Kidney tubule cell (primary cell): ENCODE measurements at places on chromosomes 3 and 15.

GRCh38 chr3:157639756-157640426 lies 136.7 kb upstream of the VEPH1 start:
- no peak for DNase-seq

GRCh38 chr15:79948095-79948695 lies 22.8 kb downstream of the BCL2A1 start:
- peak; percentile 62 for DNase-seq

DNA sequence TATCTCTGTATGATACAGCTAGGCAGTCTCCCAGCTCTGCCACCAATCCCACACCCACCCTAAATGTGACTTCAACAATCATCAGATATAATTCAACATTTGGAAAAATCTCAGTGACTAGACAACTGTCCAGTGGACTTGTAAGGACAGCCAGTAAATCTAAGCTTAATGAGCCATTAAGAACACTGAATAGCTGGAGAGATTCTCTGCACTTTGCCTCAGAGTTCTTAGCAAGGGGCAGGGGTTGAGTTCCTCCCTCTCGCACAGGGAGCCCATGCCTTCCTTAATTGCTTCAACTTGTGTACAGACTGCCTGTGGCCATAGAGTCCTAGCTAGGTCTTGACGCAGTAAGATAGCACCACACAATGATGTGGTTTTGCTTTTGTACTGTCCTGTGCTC lies 15.6 kb downstream of the MEX3B start:
- DNase-seq: no peak

DNA sequence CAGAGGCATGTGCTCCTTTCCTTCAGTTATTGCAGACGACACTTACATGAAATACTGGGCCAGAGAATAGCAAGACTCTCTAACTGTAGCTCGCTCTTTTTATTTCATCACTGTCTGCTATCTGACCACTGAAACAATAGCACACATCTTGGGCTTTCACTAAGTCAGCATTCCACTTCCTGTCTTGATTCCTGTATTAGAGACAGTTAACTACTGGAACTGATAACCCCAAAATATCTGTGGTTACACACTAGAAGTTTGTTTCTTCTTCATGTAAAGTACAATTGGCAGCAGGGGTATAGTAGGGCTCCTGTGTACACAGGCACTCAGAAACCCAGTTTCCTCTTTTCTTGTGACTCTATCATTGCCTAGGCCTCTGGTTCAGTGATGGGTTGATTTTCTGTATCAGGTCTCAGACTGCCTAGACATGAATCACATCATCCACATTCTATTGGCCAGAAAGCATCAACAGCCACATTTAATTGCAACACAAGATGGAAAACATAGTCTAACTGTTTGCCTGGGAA lies 230.2 kb upstream of the CD96 start:
- no peak for DNase-seq

- DNase-seq: no peak
Measured at GRCh38 chr15:61013146-61013545, 216.0 kb downstream of the RORA start.
